WERI-Rb-1 (cell line): ENCODE measurements at places on chromosomes 12 and 14.

- DNase-seq: no peak
Measured at GRCh38 chr12:54977155-54977554, 7.4 kb downstream of the TESPA1 start.

DNA sequence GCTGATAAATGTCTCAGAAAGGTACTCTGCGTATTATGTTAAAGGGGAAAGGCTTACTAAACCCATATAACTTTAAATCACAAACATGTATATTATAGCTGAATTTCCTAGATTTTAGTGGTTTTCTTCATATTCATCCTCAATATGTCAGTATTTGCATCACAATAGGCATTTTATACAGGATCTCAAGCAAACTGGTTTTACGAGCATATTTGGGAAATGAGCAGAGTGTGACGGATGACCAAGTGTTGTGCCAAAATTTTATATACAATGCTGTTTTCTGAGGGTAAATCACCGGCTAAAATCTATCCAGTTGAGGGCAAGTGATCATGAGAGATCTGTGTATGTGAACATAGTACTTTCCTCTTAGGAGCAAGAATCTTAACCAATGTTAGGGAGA is 8.4 kb downstream of the CPM start:
- no peak for DNase-seq

DNA sequence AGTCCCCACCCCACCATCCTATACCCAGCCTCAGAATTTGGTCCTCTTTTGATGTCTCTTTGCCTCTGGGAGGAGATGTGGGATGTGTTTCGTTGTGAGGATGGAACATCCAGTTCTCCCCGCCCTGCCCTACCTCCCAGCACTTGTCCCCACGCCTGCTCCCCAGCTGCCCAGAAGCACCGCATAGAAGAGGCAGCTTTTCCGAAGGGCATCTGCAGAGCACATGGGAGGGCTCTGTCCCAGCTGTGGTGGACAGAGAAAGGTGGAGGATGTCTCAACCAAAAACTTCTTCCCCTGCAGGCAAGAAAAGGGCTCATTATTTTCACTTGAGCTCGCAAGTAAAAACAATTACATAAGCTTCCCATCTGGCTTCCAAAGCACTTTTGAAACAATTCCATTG is 302.6 kb downstream of the PCNX1 start:
- DNase-seq: no peak

DNA sequence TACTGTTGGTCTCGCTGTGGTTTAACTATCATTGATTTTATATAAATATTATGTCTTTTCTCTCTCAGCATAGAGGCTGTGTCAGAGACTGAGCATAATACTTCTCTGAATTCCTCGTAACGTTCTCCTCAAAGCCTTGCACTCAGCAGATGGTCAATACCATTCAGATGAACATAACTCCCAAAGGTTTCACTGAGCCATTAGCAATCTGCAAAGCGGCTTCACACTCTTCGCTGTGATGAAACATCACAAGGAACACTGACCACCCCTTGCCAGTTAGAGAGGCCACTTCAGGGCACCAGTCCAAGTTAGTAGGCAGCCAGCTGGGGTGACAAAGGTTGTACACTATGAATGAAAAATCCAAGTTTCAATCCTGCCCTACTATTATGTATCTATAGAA is 30.1 kb upstream of the STON2 start:
- DNase-seq: peak; percentile 64

DNA sequence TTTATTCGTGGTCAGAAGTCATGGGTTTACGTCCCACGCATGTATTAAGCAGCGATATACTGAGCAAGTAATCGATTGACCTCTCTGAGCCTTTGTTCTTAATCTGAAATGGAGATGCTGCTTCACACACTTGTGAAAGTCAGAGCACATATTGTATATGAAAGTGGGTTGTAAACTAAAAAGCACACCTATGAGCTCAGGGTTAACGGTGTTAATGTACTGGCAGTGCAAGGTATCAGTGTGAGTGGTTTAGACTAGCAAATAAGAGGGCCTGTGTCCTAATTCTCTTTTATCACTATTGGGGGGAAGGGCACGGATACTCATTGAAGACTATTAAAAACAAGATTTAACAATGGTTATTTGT is 676 bp downstream of the MRPL42 start:
- no peak for DNase-seq

GRCh38 chr14:32559048-32559447 is 229.9 kb downstream of the AKAP6 start:
- no peak for DNase-seq

- no peak for DNase-seq
Measured at GRCh38 chr12:18145924-18146323, 55.9 kb upstream of the RERGL start.

DNA sequence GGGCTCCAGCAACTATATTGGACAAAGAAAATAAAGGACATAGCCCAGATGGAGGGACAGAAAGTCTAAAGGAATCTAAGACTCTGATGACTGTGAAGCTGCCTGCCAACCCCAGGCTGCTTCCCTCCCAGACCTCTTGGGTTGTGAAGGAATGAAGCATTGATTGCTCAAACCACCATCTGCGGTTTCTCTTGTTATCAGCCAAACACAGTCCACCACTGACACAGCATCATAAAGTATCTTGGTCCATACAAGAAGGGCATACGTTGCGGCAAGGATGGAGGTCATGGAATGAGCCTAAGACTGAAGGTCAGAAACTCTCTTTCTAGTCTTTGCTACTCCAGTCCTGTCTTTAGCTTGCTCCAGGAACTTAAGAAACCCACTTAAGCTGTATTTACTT is 58.5 kb upstream of the PLXNC1 start:
- DNase-seq: no peak

GRCh38 chr12:101414533-101415119 is 7.1 kb upstream of the ARL1 start:
- DNase-seq: peak; percentile 30

DNA sequence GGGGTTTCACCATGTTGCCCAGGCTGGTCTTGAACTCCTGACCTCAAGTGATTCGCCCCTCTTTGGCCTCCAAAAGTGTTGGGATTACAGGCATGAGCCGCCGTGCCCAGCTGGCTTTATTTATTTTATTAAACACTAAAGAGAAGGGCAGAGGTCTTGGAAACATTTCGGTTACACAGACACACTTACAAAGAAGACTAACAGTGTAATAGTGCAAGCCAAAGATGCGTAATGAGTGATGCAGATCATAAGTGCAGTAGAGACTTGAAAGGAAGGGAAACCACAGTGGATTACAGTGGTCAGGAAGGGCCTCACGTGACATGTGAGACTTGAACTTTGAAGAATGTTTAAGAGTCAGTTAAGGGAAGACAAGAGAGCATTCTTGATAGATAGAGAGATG is 33.9 kb upstream of the CDK17 start:
- no peak for DNase-seq

GRCh38 chr12:50639721-50640120 is 124.2 kb upstream of the ATF1 start:
- DNase-seq: no peak

GRCh38 chr12:15788233-15789219 is 662 bp downstream of the EPS8 start:
- DNase-seq: peak; percentile 42

GRCh38 chr12:53564941-53565340 is 57.7 kb upstream of the NPFF start:
- DNase-seq: no peak

- peak; percentile 9 for DNase-seq
Measured at GRCh38 chr14:41609704-41610183, 3.1 kb downstream of the LRFN5 start.
